ENCODE measurements at places on chromosomes 5 and 9.

DNA sequence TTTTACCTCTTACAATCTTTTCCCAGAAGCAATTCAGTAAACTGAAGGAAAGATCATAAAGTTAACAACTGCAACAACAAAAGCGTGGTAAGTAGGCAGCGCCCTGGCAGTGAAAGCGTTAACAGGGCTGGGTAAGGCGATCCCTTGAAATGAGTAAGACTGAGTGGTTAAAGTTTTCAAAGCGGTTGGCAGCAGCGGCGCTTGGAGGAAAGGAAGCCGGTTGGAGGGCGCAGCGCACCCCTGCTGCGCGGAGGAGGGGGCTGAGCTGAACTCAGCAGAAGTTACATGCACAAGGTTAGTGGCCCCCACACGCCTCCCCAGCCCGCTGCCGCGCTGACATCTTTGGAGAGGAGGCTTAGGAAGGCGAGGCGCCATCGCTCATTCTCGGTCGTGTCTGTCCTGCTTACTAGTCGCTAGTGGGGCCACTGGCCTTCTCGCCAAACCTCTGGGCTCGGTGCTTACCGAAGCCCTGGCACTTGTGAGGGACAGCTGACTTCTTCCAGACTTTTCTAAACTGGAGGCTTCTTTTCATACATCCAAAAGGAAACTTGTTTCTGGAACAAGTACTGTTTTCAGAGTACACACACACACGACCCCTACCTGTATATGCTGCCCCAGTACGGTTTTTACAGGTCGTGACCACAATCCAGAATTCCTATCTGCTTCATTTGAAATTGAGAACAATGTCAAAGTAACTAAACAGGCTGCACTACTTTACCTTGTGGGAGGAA is at the start of gene SH3RF2:
Gene SH3RF2 (plus strand): TSS at position 178 of the 731 bp plus-strand sequence. CDS start 1,351 bp downstream, outside the sequence.
- DNase-seq = no peak

- DNase-seq = no peak
Observed at GRCh38 chr9:129759319-129759718, 6.5 kb upstream of the PTGES start.

DNA sequence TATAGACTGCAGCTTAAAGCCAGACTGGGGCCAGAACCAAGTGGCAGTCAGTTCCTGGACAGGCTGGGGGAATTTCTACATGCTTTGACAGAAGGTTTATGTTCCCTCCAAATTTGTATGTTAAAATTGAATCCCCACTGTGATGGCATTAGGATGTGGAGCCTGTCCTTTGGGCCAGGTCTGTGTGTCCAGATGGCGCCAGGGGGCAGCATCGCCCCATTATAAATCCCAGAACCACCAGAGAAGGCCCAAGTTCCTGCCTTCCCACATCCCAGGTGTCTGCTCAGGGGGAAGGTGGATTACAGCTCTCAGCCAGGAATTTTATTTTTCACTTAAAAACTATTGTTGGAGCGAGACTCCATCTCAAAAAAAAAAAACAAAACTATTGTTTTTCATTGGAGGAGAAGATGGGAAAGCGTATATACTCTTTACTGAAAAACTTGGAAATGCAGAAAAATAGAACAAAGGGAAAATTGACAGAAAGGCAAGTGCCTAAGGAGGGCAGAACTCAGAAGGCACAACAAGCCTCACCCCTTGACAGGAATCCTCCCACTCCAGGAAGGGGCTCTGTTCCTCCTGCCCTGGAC is 5.0 kb downstream of the IL3 start:
- DNase-seq = no peak

GRCh38 chr9:72718503-72718902 is 197.1 kb downstream of the TMC1 start:
- no peak for DNase-seq

DNA sequence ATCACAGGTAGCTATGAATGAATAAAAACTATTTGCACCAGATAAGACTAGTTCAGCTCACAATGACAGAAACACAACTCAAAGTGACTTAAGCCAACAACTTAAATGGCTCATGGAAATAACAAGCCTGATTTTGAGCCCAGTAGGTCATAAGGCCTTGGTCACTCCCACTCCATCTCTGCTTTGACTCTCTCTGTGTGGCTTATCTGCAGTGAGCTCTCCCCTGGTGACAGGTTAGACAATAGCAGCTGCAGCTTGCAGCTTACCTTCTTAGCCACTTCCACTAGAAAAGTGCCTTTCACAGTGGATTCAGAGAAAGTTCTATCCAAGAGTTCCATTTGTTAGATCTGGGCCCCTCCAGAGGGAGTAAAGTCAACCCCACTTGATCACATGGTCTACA is 315.7 kb downstream of the RAB3C start:
- no peak for DNase-seq

DNA sequence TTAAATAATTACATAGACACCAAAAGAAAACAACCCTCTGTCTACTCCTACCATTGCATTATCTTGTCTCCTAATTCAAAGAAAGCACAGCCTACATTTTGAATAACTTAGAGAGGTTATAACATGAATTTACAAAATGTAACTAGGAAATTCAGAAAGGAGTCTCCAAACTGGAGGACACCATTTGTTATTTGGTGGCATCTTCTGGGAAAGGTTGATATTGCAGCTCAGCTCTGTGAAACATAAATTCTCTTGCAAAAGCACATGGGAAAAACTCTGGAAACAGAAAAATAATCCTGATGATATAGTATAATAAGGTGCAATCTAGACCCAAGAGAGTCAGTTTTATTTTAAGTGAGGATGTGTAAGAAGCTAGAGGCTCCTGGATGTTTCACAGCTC is 215.3 kb downstream of the MLLT3 start:
- DNase-seq = no peak

DNA sequence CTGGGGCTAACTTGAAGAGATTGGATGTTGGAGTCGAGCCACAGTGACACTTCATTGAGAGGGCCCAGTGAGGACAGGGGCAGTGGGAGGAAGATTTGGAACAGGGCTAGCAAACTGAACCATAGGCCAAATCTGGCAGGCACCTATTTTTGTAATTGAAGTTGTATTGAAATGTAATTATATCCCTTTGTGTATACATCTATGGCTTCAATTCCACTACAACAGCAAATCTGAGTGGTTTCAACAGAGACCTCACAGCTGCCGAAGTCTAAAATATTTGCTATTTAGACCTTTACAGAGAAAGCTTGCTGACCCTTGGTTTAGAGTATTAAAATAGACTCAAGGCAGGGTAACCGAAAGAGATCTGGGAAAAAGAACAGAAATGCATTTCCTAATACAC is 4.7 kb upstream of the TNFSF8 start:
- DNase-seq = no peak

DNA sequence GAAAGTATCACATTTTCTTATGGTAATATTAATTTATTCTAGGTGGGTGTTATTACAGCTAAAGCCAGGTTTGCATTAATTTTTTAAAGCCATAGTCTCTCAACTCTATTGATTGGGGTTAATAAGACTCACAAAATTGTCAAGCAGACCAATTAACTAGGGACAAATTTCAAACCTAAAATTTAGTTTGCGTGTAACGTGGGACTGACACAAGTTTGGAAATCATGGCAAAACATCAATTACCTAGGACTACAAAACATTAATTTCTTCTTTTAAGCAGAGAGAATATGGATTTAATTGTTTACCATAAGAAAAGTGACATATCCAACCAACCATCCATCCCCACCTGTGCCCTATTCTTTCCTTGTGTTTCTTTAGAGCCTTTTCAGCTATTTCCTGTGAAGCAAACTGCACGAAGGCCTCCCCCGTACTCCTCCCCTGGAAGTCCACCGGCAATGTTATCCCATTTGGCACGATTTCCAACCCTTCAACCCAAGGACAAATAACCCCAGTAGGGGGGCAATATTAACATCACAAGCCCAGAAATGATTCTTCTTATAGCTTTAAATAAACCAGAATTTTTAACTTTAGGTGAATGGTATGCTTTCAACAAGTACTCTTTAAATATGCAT is 4.4 kb downstream of the HNRNPH1 start:
- DNase-seq = no peak

DNA sequence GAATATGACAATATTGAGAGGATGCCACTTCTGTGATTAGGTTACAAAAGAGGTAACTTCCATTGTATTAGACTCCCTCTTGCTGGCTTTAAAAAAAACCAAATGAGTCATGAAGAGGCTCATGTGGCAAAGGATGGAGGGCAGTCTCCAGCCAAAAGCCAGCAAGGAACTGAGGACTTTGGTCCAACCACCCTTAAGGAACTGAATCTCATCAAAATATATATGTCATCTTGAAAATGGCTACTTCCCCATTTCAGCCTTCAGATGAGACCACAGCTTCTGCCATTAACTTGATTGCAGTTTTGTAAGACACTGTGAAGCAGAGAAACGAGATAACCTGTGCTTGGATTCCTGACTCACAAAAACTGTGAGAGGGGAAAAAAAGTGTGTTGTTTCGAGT is 15.5 kb upstream of the TRIM32 start:
- DNase-seq = no peak

DNA sequence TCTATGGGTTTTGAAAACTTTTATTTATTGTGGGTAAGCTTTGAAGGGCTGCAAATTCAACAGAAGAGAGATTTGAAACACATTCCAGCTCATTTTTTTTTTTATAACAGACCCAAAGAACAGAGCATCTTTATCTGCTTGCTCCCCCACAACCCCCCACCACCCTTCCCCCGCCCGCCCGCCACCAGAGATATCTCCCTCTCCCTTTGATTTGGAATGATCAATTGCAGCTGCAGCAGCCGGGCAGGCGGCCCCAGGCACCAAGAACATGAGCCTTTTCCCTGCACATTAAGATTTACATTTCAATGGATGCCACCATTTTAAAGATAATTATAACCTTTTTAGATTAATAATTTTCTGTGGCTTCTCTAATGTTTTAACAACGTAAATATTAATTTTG is 510.9 kb downstream of the ZNF608 start:
- no peak for DNase-seq

- DNase-seq = peak; percentile 68
Observed at GRCh38 chr9:131382850-131383729, 10.8 kb upstream of the PRRC2B start.

- no peak for DNase-seq
Observed at GRCh38 chr5:154258531-154259217, 68.1 kb downstream of the GALNT10 start.

- DNase-seq = no peak
Observed at GRCh38 chr9:121958530-121958929, 134.6 kb downstream of the TTLL11 start.

GRCh38 chr9:131290036-131290766 is 678 bp downstream of the PLPP7 start:
- DNase-seq = no peak

- no peak for DNase-seq
Observed at GRCh38 chr9:84349671-84350070, 9.1 kb upstream of the SLC28A3 start.

DNA sequence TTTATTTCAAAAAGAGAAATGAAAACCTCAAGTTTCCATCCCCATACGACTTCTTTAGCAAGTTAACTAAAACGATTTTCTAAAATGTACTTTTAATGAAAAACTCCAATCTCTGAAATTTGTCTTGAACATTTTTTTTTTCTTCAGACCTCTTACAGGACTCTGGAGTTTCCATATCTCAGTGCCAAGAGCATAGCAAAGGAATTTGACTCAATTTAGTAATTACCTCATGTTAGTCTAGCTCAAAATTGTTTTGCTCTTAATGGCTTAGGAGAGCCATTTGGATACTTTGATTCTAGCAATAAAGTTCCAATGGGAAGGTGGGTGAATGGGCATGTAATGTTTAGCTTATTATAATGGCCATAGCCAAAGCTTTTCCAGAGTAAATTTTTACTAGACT is 26.0 kb upstream of the SPATA31D4 start:
- DNase-seq = no peak

GRCh38 chr9:72808446-72808768 is 144.4 kb downstream of the ALDH1A1 start:
- DNase-seq = no peak

DNA sequence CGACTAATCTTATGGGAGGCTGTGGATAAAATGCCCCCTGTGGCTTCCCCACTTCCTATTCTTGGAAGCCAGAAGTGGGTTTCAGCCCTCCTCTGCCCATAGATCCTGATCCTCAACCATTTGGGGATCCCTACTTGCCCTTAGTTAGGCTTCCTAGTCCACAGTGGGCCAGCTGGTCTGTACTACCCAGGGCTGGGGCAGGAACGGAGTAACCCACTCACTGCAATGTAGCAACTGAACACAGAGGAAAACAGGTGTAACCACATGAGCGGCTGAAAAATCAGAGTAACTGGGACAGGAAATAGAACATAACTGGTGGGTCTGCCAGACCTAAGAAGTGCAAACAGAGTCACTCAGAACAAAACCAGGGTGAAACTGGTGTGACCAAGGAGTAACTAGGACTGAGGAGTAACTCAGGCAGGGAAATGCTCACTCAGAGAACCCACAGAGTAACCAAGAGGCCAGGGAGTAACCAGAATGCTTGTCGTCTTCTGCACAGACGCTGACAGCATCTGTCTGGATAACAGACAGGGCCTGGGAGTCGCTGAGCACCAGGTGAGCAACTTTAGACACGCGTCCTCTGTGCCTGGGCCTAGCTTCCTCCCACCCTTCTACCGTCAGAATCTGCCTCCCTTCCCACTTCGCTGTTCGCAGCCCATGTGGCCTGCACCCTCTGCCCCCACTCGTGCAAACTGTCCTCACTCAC is 1.0 kb downstream of the AQP3 start:
- no peak for DNase-seq

GRCh38 chr9:126234681-126235335 is 91.8 kb upstream of the MVB12B start:
- no peak for DNase-seq

GRCh38 chr9:92668746-92669526 is 995 bp downstream of the IPPK start:
- no peak for DNase-seq

- no peak for DNase-seq
Observed at GRCh38 chr5:158917731-158918130, 182.0 kb downstream of the EBF1 start.

DNA sequence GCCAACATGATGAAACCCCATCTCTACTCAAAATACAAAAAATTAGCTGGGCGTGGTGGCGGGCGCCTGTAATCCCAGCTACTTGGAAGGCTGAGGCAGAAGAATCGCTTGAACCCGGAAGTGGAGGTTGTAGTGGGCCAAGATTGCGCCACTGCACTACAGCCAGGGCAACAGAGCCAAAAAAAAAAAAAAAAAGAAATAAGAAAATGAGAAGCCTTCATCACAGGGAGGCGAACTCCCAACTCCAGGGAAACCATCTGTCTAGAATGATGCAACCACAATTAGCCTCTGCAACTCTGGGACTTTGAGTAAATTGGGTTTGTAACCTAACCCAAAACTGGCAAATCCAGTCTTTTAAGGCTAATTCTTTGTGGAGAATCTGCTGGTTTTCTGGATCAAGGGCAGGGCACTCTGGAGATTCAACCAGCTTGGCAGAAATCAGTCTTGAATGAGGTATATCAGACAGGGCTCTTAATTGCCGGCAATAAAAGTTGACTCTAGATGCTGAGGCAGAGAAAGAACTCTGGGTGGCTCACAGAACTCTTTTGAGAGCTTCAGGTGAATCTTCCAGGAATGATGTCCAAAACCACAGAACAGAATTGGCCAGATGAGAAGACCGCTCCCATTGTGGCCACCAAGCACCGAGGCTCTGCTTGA is 9.9 kb downstream of the S100Z start:
- no peak for DNase-seq

DNA sequence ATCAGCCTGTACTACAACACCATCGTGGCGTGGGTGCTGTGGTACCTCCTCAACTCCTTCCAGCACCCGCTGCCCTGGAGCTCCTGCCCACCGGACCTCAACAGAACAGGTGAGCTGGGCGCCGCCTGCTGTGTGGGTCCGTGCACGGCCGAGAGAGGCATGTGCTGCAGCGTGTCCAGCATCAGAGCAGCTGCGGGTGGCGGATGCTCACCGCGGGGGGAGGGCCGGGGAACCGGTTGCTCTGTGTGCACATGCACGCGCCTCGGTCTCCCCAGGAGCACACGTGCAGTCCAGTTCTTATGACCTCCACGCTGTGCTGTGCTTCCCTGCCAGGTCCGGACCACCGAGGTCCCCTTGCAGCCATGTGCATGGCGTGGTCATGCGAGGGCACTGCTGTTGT is 7.6 kb downstream of the SLC6A18 start:
- no peak for DNase-seq
